Renal cortex interstitium (tissue), 15 donors: ENCODE measurements at places on chromosomes 6 and 20. TPM values are rescaled to one million over a fixed set of nuclear protein-coding genes. Genes with fewer than 3 reads are reported as not detected.
A peak's percentile ranks its signal among the peaks of the same experiment; 100 is the strongest.

GRCh38 chr6:85114581-85114935, 335.3 kb upstream of the NT5E start:
- no peak for DNase-seq

- DNase-seq, result no peak
Observed at GRCh38 chr20:3744037-3744436, 11.6 kb downstream of the HSPA12B start.

Gene BCAS1
- polyA plus RNA-seq, result 3.5 TPM

GRCh38 chr6:119226089-119226488, 123.5 kb downstream of the MAN1A1 start:
- no peak for DNase-seq

DNA sequence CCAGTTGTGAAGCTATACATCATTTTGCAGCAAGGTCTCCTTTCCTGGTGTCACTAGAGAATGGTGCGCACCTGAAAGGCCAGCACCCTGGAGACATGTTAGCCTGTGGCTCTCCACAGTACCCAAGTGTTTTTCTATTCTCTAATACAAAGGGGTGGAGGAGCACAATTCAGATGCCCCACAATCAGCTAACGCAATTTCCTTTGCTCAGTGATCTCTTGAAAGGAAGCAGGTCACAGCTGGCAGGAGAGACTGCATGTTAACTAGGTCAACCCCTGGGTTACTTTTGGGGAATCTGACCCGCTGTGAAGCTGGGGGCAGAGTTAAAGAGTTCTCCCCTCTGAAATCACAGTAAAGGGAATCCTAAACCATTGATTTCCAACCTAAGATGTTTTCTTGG, 92.5 kb downstream of the B3GAT2 start:
- no peak for DNase-seq

Gene TULP4
- 21.1 TPM for polyA plus RNA-seq

Gene BPIFB2
- polyA plus RNA-seq, result not detected

Gene PXT1
- polyA plus RNA-seq, result not detected

DNA sequence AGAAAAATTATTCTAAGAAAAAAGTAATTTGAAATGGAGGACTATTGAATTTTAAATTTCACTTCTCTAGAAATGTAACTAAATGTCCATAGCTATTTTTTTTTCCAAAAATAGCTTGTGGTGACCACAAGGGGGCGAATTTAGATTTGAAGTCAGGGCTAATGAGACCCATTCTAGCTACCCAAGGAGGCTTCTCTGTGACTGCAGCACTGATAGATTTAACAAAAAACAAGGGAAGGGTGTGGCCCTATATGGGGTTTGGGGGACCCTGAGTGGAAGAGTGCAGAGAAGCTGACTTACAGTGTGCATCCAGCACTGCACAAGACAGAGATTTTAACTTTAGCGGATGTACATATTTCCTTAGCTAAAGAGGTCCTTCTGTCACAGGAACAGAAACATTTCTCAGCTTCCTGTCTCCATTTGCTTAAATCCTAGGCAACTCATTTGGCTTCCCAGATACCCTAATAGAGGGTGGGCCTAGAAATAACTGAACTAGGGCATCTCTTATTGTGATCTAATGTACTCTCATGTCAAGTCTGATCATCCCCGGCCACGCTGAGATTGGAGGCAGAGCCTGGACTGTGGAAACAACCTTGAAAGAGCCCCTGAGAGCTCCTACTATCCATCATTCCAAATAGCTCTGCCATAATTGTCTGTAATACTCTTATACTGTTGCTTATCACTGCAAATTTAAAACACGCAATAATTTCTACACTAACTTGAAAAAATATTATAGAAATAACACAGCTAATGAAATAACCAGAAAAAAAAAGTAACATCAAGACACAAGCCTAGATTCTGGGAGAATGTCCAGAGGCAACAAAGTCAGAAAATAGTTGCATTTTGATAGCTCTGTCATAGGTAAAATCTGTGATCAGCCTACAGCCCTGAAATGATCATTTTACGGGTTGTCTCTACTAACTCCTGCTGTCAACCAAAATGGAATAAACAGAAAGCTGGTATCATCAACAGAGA, 93.6 kb downstream of the SNAP91 start:
- DNase-seq, result peak; percentile 3

DNA sequence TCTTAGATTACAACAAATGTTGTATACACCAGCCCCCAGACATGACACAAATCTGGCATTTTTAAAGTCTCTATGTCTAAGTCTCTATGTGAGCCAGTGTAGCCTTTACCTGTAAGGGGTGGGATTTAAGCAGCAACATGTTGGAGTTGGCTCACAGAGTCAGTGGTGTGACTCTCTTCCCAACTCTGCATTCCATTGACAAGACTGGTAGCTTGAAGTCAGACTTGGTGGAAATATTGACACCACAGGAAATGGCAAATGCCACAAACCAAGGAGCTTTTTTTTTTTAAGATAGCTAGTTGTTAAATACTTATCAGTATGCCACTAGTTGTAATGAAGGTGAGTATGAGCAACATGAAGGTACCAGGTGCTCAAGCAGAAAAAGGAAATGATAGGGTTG, 103.1 kb upstream of the SMLR1 start:
- DNase-seq, result no peak

DNA sequence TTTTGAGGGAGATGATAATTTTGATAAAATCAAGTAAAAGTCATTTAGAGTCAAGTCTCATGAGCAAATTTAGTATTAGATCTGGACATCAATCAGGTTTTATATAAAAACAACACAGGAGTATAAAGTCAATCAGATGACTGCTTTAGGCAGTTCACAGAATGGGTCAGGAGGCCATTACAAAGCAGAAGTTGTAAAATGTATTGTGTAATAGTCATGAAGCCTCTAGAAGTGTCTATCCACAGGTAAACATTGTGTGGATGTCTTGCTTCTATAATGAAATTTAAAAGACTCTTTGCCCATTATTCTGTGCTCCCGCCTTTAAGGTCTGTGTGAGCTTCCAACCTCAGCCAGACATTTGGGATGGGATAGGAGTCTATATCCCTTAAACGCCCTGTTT, 28.8 kb downstream of the MAP7 start:
- no peak for DNase-seq

- DNase-seq, result no peak
Observed at GRCh38 chr20:47664068-47664437, 121.2 kb downstream of the SULF2 start.

GRCh38 chr6:45946887-45947286, 68.8 kb downstream of the CLIC5 start:
- no peak for DNase-seq
